ENCODE measurements at places on chromosomes 12 and 14.

DNA sequence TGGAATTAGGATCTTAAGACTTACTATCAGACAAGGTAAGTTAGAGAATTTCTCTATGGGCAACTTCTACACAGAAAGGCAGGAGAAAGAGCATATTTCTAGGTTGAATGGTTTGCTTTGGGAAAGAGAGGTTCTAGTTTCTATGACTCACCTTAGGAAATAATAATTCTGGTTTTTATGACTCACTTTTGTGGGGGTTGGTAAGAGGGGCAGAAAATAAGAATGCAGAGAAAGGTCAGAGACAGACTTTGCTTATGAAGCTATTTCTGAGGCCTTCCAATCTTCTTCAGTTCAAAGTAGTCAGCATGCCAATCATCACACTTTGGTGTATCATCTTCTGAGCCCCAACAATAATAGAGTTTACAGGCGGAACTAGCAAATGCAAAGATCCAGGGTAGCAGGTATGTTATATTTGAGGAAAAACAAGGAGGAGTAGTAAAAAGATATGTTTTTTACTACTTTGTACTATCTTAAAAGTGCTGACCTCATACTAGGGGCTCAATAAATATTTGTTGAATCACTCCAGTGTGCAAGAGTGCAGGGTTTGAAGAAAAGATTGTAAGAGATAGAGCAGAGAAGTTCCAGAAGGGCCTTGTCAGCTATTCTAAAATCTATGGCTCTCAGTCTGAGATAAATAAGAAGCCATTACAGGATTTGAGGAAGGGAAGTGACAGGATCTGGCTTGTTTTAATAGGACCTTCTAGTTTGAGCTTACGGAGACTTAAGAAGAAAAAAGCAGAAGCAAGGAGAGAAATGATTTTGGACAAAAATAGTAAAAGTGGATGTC lies 56.7 kb upstream of the LRFN5 start:
- DNase-seq: no peak

GRCh38 chr12:109695961-109696461 lies 17.6 kb upstream of the FAM222A start:
- no peak for DNase-seq

GRCh38 chr12:54352891-54353874 lies 11.1 kb downstream of the GPR84 start:
- no peak for DNase-seq

- no peak for DNase-seq
These were observed 84.6 kb upstream of the NAV3 start for GRCh38 chr12:77746096-77746495.

GRCh38 chr12:53561590-53561953 lies 54.3 kb upstream of the NPFF start:
- DNase-seq: no peak

DNA sequence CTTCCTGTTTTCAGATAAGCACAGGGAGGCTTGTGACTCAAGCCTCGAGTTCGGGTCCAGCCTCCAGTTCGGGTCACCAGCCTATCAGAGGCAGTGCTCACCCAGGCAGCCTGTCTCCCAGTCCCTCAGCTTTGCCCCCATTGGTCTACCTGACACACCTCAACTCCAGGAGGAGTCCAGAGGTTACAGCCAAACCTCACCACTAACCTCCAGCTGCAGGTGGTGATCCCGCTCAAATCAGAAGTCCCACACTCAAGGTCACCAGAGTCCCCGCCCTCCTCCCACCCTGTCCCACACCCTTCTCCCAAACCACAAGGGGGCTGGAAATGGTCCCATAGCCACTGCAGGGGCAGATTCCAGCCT lies 42.1 kb downstream of the KDM2B start:
- no peak for DNase-seq

GRCh38 chr14:95189367-95190132 lies 32.2 kb upstream of the DICER1 start:
- DNase-seq: no peak

DNA sequence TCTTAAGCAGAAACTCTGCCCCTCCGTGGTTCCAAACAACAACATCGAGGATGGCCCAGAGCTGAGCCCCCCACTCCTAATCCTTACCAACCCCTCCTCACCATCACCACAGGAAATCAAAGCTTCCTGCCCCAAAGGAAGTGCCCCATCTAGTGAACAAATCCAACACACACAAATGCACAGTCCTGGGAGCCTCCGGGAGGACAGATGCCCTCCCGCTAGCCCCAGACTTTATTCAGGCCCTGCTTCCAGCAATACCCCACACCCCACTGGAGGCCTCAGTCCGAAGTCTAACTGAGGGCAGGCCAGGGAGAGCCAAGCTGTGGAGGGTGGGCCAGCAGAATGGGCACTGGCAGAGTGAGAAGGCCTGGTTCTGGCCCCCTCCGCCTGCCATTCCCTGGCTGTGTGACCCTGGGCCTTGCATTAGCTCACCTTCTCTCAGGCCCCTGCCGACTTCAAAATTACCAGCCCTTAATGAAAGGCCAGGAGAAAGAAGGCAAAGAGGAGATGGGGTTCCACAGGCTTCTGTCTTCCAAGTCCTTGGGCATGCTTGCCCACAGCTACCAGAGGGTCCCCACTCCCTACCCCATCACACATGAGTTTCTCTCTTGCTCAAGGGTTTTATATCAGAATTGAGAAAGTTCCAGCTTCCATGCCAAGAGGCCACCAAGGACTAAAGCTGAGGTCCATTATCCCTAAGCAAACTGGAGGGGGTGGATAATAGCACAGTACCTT lies 2.3 kb downstream of the HDAC7 start:
- no peak for DNase-seq

- DNase-seq: no peak
These were observed 20.1 kb upstream of the AKAP5 start for GRCh38 chr14:64444984-64445845.

- DNase-seq: no peak
These were observed 149.6 kb downstream of the MED13L start for GRCh38 chr12:116127859-116128258.

- no peak for DNase-seq
These were observed 103.0 kb downstream of the BRMS1L start for GRCh38 chr14:35929186-35929585.

GRCh38 chr14:71698027-71698426 lies 234.2 kb upstream of the RGS6 start:
- DNase-seq: no peak
